ENCODE measurements at places on chromosomes 2 and 18.

- no peak for DNase-seq
Observed at GRCh38 chr2:7835151-7835550, 846.7 kb upstream of the ID2 start.

GRCh38 chr2:190069936-190070696 is 7.6 kb upstream of the MSTN start:
- no peak for DNase-seq

- DNase-seq = no peak
Observed at GRCh38 chr2:214960677-214961076, 151.2 kb upstream of the BARD1 start.

- no peak for DNase-seq
Observed at GRCh38 chr2:39523308-39524044, 86.4 kb upstream of the MAP4K3 start.

DNA sequence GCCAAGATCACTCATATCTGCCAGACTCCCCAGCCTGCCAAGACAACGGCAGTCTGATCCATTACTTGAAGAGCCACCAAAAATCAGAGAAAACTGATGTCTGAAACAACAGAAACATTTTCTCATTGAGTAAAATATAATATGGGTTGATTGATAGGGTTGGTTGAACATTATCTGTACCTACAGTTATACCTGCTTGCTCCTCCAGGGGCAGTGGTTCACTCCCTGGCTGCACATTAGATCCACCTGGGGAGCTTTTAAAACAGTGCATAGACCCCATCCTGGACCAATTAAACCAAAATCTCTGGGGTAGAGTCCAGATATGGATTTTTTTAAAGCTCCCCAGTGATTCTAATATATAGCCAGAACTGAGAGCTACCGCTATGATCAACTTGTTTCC is 43.6 kb upstream of the SLC14A2 start:
- DNase-seq = peak; percentile 15

DNA sequence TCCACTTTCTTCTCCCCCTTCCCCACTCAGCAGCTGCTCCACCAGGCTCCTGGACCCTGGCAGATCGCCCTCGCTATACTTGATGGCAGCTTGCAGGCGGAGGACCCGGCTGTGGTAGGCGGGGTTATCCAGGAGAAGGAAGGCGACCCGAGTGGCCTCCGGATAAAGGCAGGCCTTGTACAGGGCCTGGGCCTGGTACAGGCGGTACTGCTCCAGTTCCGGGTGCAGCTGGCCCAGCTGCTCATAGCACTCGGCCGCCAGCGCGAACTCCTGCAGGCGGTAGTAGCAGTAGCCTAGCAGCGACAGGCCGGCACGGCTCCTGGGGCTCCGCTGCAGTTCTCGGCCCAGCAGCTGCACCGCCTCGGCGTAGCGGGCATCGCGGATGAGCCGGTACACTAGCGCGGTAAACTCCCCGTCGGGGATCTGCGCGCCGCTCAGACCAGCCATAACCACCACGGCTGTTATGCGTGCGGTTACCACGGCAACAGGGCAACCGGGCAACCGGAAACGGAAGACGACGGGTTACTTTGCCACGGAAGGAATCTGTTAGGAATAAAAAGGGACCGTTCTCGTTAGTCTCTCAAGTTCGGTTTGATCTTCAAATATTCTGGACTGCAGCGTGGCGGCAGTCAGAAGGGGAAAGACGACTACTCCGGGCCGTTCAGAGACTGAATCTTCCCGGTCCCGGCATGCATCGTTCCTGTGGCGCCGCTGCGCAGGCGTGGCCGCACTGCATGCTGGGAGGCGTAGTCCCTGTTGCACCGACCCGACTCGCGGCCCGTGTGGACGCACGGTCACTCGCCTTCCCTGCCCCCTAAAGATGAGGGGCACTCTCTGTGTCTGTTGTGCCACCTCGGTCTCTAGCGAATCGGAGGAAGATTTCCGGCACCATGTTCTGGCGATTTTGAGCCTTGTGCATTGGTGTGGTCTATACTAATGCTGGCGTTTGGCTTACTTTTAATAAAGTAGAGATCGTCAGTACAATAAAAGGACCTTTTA is 226.0 kb downstream of the AGPS start:
- peak; percentile 86 for DNase-seq

- DNase-seq = peak; percentile 12
Observed at GRCh38 chr2:209208211-209208610, 215.6 kb upstream of the MAP2 start.

GRCh38 chr18:55289775-55290174 is 298.2 kb downstream of the TCF4 start:
- DNase-seq = no peak

DNA sequence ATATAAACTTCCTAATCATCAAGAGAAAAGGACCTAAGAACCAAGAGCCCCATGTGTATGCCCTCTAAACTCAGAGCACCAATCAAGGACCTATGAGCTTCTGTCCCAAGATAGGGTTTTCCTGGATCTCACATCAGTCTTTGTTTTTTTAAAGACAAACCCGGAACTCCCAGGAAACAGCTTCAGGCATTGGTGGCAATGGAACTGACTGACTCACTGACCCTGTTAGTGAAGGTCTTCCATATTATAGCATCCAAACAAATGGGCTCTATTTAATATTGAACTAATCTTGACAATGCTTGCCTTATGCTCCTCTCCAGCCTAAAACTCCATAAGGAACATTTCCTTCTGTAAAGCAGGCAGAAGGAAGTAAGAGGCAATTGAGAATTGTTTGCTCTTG is 63.5 kb upstream of the RPE start:
- DNase-seq = no peak

- DNase-seq = no peak
Observed at GRCh38 chr2:88248280-88248828, 78.2 kb downstream of the THNSL2 start.

- no peak for DNase-seq
Observed at GRCh38 chr2:42575458-42576064, 7.1 kb downstream of the MTA3 start.

GRCh38 chr18:582465-582864 is 2.3 kb downstream of the CETN1 start:
- DNase-seq = no peak

DNA sequence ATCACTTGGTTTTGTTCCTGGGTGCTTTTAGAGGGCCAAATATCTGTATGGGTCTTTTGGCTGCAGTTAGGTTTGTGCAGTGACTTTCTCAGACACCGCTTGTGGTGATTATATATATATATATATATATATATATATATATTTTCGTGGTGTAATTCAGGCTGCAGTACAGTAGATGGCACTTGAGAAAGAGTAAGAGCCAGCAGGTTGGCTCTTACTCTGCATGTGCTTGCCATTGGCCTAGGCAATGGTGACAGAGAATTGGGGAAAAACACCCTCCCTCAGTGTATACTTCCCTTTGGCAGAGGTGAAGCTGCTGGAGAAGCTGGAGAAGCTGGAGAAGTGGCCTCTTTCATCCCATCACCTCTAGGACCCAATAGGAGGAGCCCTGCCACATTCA is 22.2 kb upstream of the MYL1 start:
- DNase-seq = no peak

DNA sequence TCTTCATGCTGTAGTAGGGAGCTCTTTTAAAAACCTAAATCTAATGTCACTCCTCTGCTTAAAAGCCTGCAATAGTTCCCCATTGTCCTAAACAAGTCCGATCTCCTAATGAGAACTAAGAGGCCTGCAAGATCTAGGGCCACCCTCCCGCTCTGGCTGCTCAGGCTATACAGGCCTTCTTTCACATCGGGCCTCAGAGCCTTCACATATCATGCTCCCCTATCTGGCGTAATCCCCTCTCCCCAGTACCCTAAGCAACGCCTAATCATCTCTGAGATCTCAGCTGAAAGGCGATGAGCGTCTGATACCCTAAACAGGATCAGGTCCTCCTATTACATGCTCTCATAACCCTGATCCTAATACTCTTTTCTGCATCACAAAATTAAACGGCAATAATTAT is 1.9 kb downstream of the MAP4K3 start:
- DNase-seq = no peak

- DNase-seq = no peak
Observed at GRCh38 chr2:157574165-157574564, 54.5 kb downstream of the ACVR1C start.

DNA sequence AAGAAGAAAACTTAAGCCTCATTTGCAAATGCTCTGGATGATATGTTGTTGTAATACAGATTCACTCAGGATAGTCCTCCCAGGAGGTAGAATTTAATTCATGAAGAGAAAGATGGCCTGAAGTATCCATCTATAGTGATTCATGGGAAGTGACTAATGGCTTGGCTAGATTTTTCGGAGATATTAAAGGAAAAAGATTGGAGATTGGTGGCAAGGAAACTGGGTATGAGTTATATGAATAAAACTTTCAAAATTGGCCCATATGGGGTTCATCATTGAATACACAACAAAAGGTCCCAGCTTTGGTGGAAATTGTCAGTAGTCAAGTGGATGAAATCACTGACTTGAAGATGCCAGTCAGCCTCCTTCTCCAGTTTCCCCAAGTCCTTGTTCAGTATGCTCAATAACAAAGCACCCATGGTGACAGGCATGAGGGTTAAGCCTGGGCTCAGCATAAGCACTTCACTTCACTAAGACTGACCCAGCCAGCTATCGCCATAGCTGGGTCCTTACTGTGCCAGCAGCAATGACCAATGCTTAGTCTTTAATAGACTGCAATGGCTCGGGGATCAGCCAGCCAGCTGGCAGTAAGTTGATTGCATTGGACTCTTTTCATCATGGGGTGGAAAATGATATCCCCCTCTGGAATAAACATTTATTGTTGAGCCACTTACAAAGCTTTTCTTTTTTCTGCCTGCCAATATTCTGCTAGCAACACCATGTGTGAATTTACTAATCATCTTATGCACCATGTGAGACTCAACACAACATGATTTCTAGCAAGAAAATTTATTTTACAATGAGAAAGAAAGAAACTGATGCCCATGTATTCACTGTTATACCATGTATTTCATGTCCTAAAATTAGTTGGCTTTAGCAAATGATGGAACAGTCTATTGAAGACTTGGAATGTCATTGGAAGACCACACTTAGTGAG is 176.6 kb upstream of the TACR1 start:
- DNase-seq = no peak

- no peak for DNase-seq
Observed at GRCh38 chr2:118811514-118812115, 35.8 kb downstream of the EN1 start.

DNA sequence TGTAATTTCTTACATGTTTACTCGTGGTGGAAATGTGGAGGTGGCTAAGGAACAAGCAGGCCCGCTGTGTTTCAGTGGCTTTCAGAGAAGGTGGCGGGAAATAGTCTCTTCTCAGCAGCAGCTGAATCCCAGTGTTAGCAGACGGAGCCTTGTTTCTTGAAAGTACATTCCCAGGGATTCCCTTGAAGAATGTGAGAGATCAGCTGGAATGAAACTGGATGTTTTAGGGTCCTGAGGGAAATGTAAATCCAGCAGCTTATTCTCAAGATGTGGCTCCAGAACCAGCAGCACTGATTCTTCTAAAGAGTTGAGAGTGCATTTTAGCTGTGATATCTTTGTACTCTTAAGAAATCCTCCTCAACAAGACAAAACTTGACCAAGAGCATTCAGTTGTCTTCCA is 59.1 kb downstream of the CDC42EP3 start:
- no peak for DNase-seq

- no peak for DNase-seq
Observed at GRCh38 chr2:88097192-88097591, 29.6 kb downstream of the SMYD1 start.

DNA sequence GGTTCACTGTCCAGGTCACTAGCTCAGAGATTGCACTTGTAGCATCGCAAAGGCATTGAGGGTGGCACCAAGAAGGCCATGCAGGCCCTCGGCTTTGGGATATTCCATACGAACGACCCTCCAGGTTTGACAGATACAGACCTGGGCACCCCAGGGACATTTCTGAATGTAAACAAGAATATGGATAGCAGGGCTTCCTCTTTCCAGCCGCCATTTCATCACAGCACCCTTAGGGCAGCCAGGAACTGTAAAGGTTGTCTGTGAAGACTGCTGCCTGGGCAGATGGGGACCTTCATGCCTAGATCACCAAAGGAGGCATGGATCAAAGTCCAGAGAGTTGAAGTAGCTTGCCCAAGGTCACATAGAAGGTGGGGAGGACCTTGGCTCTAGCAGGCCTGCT is 70.5 kb downstream of the ACTR2 start:
- DNase-seq = no peak

GRCh38 chr2:162126111-162126519 is 25.9 kb downstream of the GCG start:
- DNase-seq = no peak

DNA sequence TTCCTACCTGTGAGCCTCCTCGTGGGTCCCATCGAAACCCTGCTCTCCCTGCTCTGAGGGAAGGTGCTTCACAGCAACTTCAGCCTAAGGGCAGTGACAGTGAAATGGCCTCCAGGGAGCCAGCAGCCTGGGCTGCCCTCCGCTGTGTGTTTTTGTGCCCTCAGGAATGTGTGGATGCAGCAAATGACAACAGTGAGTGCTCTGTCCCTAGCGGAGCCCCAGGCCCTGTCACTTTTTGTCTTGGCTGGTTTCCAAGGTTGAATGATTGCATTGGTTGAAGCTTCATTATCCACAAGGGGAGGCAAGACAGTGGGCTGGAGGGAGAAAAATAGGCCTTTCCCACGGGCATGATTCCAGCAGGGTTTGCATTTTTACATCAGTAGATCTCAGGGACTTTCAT is 42.9 kb downstream of the STON1 start:
- peak; percentile 39 for DNase-seq

- no peak for DNase-seq
Observed at GRCh38 chr2:128750328-128751165, 431.9 kb upstream of the HS6ST1 start.

- no peak for DNase-seq
Observed at GRCh38 chr2:121821476-121822158, 66.2 kb downstream of the TSN start.

- DNase-seq = no peak
Observed at GRCh38 chr2:241324775-241325174, 9.1 kb downstream of the SEPTIN2 start.

DNA sequence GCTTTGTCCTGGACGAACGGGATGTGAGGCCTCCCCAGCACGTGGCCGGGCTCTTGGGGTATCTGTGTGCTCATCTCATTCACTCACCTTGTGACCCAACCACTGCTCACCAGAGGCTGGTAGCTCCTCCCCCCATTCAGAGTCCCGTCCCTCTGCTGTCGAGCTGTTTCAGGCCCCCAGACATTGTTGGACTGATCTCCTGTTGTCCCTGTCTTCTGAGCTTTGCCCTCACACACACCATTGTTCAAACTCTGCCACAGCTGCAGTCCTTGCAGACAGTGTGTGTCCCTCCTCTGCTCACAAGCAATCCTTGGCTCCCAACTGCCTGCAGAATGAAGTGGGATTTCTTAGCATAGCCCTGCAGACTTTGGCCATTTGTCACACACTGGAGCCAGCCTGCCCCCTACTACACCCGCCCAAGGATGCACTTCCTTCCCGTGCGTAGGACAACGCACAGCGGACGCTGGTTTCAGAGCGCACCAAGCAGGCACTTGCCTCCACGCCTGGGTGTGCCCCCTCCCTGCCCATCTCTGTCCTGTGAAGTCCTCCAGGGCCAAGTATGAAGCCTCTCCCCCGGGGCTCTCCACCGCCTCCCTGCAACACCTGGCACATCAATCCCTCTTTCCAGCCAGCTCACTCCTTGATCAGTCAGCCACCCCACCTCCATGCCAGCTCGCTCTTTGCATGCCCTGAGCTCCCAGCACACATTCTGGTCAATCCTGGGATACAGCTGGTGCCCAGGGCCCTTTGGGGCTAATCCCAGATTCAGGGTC is 16.5 kb upstream of the PRLH start:
- DNase-seq = no peak

Data from HuH-7 (cell line).